ENCODE measurements at places on chromosomes 1 and 21. TPM values are rescaled to one million over a fixed set of nuclear protein-coding genes. Genes with fewer than 3 reads are reported as not detected.

DNA sequence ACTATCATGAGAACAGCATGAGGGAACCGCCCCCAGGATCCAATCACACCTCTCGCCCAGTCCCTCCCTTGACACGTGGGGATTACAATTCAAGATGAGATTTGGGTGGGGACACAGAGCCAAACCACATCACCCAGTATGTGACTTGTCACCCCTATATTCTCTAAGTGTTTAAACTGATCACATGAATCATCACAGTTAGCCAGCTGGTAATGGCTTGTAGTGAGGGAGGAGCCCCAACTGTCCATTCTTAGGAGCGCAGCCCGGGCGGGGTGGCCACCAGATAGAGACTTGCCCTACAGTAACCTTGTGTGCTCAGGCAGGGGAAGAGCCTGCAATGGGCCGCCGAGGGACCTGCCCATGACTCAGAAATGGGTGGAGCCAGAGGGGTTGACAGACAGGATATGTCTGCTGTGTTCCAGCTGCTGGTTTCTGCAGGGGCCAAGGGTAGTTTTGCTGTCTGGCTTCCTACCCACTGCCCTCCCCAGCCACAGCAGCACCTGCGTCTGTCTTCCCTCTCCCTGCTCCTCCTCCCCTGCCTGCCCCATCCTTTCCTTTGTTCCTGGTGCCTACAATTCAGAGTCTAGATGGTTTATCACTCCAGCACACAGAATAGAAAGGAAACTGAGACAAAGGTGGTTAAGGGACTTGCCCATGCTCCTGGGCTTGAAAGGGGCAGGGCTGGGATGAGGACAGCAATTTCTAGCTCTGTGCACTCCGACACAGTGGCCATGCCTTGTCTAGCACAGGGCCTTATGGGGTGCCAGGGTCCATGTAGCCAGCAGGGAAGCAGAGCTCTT lies 9.2 kb downstream of the ABCG1 start:
- no peaks in the 10 kb centered on the region for H3K36me3 ChIP-seq
- H3K4me1 ChIP-seq, result peaks cover 33% of the 10 kb centered on the region
- no peak overlapping the region for H3K27ac ChIP-seq
- H3K27me3 ChIP-seq, result peaks cover 11% of the 10 kb centered on the region
- peak; percentile 29 for DNase-seq
- H3K4me3 ChIP-seq, result no peak overlapping the region

DNA sequence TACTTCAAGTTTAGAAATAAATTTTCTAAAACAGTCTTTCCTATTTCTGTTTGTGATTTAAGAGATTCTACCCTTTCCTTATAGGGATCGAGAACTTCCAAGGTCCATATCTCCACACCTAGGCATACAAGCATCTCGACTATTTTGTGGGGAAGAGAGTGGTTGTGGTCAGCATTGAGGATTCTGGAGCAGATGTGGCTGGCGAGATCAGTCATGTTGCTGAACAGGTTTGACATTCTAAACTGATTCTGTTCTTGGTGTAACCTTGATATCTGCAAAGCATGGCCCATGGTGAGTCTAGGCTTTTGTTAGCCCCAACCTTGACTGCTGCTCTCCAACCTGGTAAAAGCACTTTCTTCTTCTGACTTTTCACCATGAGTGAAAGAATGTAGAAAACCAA lies 167.6 kb upstream of the POGK start:
- no peaks in the 10 kb centered on the region for H3K36me3 ChIP-seq
- no peak for DNase-seq
- H3K4me1 ChIP-seq, result no peaks in the 10 kb centered on the region
- no peak overlapping the region for H3K4me3 ChIP-seq
- no peak overlapping the region for H3K27ac ChIP-seq
- H3K27me3 ChIP-seq, result no peaks in the 10 kb centered on the region

- H3K36me3 ChIP-seq, result no peaks in the 10 kb centered on the region
- no peaks in the 10 kb centered on the region for H3K4me1 ChIP-seq
- H3K27ac ChIP-seq, result no peak overlapping the region
- H3K27me3 ChIP-seq, result no peaks in the 10 kb centered on the region
Observed at GRCh38 chr1:185610954-185611353, 123.2 kb upstream of the HMCN1 start.

Gene BGLAP
- total RNA-seq, result 0.22 TPM

Gene WDR64
- not detected for total RNA-seq

- DNase-seq, result no peak
- no peaks in the 10 kb centered on the region for H3K36me3 ChIP-seq
- H3K4me1 ChIP-seq, result peaks cover 47% of the 10 kb centered on the region
- no peak overlapping the region for H3K27ac ChIP-seq
- peaks cover 14% of the 10 kb centered on the region for H3K27me3 ChIP-seq
- peak overlapping the region; percentile 75 for H3K4me3 ChIP-seq
Observed at GRCh38 chr1:43348343-43348808, 10.4 kb upstream of the CDC20 start.

Gene PHLDA3
- 1.9 TPM for total RNA-seq

DNA sequence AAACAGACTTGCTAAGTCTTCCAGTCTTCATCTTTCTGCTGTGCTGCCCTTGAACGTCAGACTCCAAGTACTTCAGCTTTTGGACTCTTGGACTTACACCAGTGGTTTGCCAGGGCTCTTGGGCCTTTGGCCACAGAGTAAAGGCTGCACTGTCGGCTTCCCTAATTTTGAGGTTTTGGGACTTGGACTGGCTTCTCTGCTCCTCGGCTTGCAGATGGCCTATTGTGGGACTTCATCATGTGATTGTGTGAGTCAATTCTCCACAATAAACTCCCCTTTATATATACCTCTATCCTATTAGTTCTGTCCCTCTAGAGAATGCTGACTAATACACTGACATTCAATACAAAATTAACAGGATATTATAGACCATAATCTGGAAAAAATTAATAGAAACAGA lies 628.1 kb downstream of the PLPP3 start:
- no peaks in the 10 kb centered on the region for H3K27me3 ChIP-seq
- H3K4me1 ChIP-seq, result peaks cover 4% of the 10 kb centered on the region
- no peak overlapping the region for H3K27ac ChIP-seq
- DNase-seq, result no peak
- no peak overlapping the region for H3K4me3 ChIP-seq

Gene HYI
- 26.8 TPM for total RNA-seq

- H3K36me3 ChIP-seq, result no peaks in the 10 kb centered on the region
- no peaks in the 10 kb centered on the region for H3K4me1 ChIP-seq
- H3K27me3 ChIP-seq, result no peaks in the 10 kb centered on the region
- no peak overlapping the region for H3K4me3 ChIP-seq
- no peak overlapping the region for H3K27ac ChIP-seq
Observed at GRCh38 chr1:240199758-240200645, 108.3 kb downstream of the FMN2 start.

Gene SMIM34
- not detected for total RNA-seq

DNA sequence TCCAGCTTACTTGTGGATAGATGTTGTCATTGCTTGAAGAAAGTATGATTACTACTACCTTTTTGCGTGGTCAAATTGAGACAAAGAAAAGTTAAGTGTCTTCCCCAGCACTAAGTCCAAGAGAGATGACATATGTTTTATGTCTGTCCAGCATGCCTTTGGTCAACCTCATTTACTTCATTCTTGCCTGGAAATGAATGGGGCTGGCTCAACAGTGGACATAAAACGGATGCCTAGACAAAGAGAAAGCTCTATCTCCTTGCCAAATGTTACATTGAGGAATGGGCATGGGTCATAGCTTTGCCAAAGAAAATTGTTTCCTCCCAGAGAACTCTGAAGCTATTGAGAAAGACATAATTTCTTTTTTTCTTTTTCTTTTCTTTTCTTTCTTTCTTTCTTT lies 82.4 kb upstream of the PLPPR4 start:
- no peak overlapping the region for H3K27ac ChIP-seq
- H3K4me1 ChIP-seq, result no peaks in the 10 kb centered on the region
- no peaks in the 10 kb centered on the region for H3K36me3 ChIP-seq
- H3K4me3 ChIP-seq, result no peak overlapping the region

- no peak overlapping the region for H3K27ac ChIP-seq
- no peak overlapping the region for H3K4me3 ChIP-seq
Observed at GRCh38 chr1:226074046-226074445, 11.5 kb downstream of the H3-3A start.

Gene CDKN2C
- 0.65 TPM for total RNA-seq

GRCh38 chr1:19324665-19324990 lies 12.5 kb downstream of the SLC66A1 start:
- H3K4me1 ChIP-seq, result no peaks in the 10 kb centered on the region
- H3K36me3 ChIP-seq, result no peaks in the 10 kb centered on the region
- H3K27me3 ChIP-seq, result no peaks in the 10 kb centered on the region
- H3K27ac ChIP-seq, result no peak overlapping the region
- DNase-seq, result no peak
- H3K4me3 ChIP-seq, result no peak overlapping the region

- no peak overlapping the region for H3K27ac ChIP-seq
- no peaks in the 10 kb centered on the region for H3K27me3 ChIP-seq
- no peaks in the 10 kb centered on the region for H3K4me1 ChIP-seq
- no peak overlapping the region for H3K4me3 ChIP-seq
- no peak for DNase-seq
Observed at GRCh38 chr1:2982615-2983318, 38.5 kb upstream of the ACTRT2 start.

Gene TMEM200B
- total RNA-seq, result 0.56 TPM

- H3K4me1 ChIP-seq, result peaks cover 5% of the 10 kb centered on the region
- no peak for DNase-seq
- H3K4me3 ChIP-seq, result no peak overlapping the region
- H3K27ac ChIP-seq, result no peak overlapping the region
Observed at GRCh38 chr1:6688001-6688400, 13.6 kb downstream of the DNAJC11 start.

DNA sequence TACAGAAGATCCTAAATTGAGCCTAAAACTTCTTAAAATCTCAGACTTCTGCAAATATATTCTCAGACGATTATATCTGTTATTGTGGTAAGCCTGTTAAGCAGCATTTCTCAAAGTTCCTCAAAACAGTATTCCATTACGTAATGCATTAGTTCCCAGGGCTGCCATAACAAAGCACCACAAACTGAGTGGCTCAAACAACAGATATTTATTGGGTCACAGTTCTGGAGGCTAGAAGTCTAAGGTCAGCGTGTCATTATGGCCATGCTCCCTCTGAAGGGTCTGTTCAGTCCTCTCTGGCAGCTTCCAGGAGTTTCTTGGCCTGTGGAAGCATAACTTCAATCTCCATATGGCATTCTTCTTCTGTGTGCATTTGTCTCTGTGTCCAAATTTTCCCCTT lies 103.5 kb upstream of the ST6GALNAC5 start:
- H3K27ac ChIP-seq, result no peak overlapping the region
- no peak for DNase-seq
- no peak overlapping the region for H3K4me3 ChIP-seq
- no peaks in the 10 kb centered on the region for H3K27me3 ChIP-seq
- H3K36me3 ChIP-seq, result no peaks in the 10 kb centered on the region

- no peaks in the 10 kb centered on the region for H3K36me3 ChIP-seq
- no peak for DNase-seq
- no peaks in the 10 kb centered on the region for H3K4me1 ChIP-seq
Observed at GRCh38 chr1:147444381-147444780, 96.9 kb upstream of the BCL9 start.

GRCh38 chr1:205650241-205650640 lies 18.4 kb upstream of the ELK4 start:
- DNase-seq, result peak; percentile 31
- H3K27ac ChIP-seq, result peak overlapping the region; percentile 58
- no peaks in the 10 kb centered on the region for H3K27me3 ChIP-seq
- no peak overlapping the region for H3K4me3 ChIP-seq
- peaks cover 23% of the 10 kb centered on the region for H3K4me1 ChIP-seq

Gene C1orf122
- 17.7 TPM for total RNA-seq

GRCh38 chr1:214718724-214719123 lies 115.7 kb downstream of the CENPF start:
- H3K36me3 ChIP-seq, result no peaks in the 10 kb centered on the region
- no peak overlapping the region for H3K27ac ChIP-seq

- no peak overlapping the region for H3K4me3 ChIP-seq
- H3K4me1 ChIP-seq, result no peaks in the 10 kb centered on the region
- peaks cover 16% of the 10 kb centered on the region for H3K36me3 ChIP-seq
- H3K27ac ChIP-seq, result no peak overlapping the region
Observed at GRCh38 chr1:39485046-39485803, 6.2 kb upstream of the BMP8A start.

DNA sequence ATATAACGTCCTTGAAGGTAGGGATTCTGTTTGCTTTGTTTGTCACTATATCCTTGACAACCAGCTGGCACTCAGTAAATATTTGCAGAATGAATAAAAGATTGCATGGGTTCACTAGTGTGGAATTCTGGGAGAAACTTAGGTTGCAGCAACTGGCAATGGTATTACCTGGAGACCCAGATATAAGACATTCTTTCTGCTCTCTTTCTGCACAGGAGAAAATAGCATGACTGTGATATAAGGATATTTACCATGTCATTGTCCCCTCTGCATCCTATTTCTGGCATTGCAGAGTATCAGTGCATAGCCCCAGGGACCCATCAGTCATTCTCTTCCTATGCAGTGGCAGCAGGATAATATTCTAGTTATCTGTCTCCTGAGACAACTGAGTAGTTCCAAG lies 308.9 kb upstream of the LRRC7 start:
- no peak overlapping the region for H3K27ac ChIP-seq
- no peaks in the 10 kb centered on the region for H3K36me3 ChIP-seq
- DNase-seq, result no peak

DNA sequence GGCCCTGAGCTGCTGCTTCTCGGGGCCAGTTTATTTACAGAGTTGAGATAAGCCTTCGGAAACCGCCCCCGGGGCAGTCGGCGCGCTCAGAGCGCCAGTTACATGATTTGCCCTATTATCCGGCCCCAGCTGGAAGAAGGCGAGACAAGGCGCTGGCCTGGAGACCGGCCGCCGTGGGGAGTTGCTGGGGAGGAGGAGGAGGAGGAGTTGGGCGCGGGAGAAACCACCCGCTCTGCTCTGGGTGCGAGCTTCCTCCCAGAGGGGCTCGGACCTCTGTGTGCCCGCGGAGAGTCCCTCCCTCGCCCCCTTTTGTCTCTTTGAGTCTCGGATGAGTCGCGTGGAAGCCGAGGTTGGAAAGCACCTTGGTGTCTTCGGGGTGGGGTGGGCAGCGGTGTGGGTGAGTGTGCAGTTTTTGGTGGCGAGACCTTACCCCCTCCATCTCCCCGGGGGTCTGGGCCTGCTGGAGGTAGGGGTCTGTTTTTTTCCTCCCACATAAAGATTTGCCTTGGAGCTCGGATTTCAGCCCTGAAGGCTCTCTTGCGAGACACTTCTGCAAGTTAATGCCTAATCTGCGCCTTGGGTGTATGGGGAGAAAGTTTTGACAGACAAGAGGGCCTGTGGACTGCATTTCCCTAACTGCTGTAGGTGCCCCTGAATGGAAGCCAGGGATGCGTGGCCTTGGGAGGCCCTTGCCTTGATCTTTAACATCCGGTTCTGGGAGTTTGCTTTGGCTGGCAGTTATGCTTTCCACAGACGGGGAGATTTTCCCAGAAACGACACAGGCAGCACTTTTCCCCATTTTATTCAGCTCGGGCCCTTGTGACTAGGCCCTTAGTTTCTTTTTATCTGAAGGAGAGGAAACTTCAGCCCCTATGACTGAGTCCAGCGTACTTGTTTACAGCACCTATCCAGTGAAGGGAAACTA lies 80.0 kb downstream of the NDUFS5 start:
- DNase-seq, result peak; percentile 61
- no peaks in the 10 kb centered on the region for H3K27me3 ChIP-seq
- H3K36me3 ChIP-seq, result no peaks in the 10 kb centered on the region
- H3K27ac ChIP-seq, result peak overlapping the region; percentile 97
